Stimulated activated CD8-positive, alpha-beta memory T cell treated with anti-CD3 and anti-CD28 coated beads, Interleukin-7, amount 100 ng/mL, for 24 hours (primary cell): ENCODE measurements at places on chromosomes 6 and 20.

DNA sequence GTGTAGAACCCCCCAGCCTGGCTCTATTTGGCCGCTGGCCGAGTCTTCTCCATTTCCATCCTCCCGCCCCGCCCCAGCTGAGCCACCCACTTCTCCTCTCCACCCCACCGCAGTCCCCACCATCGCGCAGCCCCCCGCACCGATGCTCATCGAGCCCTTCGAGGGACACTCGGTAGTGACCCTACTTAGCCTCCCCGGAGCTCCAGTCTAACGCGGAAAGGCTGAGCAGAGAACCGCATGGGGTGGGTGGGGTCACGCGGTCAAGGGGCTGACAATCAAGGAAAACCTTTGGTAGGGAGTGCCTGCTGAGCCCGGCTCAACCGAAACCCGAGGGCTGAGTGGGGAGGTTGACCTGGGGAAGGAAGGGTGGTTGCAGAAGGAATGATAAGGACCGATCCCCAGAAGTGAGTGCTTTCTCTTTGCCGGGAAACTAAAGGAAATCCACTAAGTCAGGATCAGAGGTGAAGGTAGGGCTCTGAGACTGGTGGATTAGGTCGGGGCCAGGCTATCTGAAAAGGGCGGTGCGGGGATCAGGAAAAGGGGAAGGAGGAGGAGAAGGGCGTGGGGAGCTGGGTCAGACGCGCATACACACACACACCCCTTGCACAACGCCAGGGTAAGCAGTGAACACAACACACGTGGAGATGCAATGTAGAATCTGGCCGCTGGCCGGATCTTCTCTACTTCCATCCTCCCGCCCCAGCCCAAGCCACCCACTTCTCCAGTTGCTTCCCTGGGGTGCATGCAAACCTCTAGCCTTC, 49.8 kb downstream of the CPXM1 start:
- DNase-seq, result no peak

GRCh38 chr20:46695892-46696291, 6.6 kb upstream of the TP53RK start:
- DNase-seq, result no peak

- DNase-seq, result no peak
Measured at GRCh38 chr20:46237227-46237626, 71.1 kb downstream of the CDH22 start.

- DNase-seq, result no peak
Measured at GRCh38 chr6:157454762-157455714, 74.0 kb downstream of the ZDHHC14 start.

GRCh38 chr20:653590-654416, 803 bp upstream of the SRXN1 start:
- DNase-seq, result no peak

GRCh38 chr20:31494131-31494530, 19.0 kb downstream of the REM1 start:
- DNase-seq, result no peak

DNA sequence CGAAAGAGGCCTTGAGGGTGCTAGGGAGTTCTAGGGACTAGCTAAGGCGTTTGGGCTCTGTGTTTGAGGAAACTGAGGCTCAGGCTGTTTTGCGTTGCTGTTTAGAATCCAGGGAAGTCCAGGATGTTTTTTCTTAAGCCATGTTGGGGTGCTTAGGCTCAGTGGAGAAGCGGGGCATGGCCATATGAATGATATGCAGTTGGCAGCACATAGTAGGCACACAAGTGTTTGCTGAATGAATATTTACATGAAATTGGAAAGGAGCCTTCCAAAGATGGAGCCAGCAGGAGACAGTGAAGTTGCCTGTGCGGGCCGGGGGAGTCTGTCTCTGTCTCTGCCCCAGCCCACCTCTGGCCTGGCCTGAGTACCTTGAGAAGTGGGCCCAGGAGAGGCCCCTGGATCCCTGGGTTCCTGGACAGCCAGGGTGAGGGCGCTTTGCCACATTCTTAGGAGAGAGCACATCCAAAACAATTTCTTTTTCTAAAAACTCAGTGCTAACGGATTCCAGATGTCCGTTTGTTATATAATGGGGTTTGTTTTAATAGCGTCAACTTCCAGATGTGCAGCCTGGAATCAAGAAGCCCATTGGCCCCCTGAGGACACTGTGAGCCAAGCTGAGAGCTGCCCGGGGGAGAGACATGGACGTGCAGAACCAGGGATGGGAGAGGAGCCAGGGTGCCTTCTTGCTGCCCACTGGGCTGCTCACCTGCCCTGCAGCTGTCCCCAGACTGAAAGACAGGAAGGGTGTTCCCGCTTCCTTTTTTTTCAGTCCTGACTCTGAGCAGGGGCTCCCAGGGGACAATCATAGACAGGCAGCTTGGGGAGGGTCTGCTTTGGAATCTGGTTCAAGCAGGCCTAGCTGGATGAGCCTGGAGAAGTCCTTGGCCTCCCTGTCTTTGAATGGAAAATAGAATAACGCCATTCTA, 20.1 kb upstream of the EMILIN3 start:
- no peak for DNase-seq

DNA sequence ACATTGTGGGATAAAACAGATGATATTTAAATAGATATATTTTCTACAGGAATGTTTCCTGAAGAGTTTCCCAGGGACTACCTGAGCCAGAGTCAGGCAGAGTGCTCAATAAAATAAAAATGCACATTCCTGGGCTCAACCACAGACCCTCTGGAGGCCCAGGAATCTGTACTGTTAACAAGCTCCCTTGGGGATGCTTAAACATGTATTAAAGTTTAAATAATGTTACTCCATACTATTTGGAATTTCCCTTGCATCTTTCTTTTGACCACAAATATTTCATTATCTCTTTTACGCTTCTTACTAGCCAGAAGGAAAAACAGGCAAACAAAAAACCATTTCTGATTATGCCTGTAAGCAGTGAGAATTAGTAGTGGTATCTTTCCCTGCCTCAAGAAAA, 42.3 kb downstream of the GPR63 start:
- DNase-seq, result no peak

GRCh38 chr6:5234874-5235273, 25.9 kb downstream of the LYRM4 start:
- no peak for DNase-seq

GRCh38 chr6:6680526-6680925, 92.0 kb downstream of the LY86 start:
- DNase-seq, result no peak

DNA sequence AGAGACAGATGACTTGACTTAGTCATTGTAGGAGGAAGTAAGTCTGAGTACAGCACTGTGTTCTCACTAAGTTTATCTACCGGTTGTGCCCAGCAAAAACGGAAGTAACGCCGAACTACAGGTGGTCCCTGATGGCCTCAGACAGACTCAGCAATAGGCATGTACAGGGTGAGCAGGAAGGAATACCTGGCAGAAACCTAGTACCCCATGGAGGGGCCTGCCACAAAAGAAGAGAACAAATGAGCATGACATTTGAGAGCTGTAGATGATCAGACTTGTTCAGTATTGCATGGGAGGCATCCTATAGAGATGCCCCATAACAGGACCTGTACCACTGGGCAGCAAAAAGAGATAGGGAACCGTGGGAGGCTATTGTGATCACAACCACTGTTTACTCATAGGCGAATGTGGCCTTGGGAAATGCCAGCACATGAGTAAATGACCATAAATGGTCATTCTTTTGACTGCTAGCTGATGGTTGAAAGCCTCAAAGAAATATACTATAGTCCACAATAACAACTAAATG, 106.4 kb upstream of the TAB2 start:
- no peak for DNase-seq

GRCh38 chr6:107442938-107443607, 16.3 kb downstream of the PDSS2 start:
- no peak for DNase-seq

DNA sequence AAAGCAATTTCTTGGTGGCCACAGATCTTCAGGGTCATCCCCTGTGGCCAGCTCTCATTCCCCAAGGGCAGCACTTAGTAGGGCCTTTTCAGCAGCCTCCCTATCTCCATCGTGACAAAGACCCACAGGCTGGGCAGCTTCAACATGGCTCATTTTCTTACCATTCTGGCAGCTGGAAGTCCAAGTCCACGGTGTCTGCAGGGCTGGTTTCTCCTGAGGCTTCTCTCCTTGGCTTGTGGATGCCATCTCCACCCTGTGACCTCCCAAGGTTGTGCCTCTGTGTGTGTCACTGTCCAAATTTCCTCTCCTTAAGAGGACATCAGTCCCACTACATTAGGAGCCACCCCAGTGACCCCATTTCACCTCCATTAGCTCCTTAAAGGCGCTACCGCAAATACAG, 161.7 kb downstream of the CDH4 start:
- no peak for DNase-seq

DNA sequence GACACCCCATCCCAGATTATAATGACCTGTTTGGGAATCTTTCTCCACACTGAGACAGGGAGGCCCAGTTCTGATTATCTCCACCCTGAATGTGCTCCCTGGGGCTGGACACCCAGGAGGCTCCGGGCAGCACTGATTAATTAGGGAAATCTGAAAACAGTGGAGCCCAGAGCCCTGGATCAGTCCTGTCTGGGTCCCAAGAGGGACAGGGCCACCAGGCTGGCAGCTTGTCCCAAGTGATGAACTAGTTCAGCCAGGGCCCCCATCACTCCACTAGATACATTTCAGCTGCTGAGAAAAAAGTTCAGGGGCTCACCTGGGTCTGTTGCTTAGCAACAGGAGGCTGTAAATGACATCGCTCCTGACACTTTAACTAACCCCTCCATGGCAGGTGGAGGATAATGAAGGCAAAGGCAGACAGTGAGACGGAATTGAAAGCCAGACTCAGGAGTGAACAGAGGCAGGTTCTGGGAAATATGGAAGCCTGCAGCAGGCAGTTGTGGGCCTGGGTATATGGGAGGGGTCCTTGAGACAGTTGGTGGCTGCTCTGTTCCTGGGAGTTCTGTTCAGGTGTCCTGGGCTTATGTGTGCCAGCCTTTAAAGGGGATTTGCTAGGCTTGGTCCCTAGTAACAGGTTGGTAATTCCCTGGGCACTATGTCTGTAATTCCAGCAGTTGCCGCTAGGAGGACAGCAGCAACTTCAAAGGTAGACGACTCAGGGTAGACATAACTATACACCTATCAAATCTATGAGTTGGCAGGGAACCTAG, 78.3 kb upstream of the CTNNBL1 start:
- DNase-seq, result peak; percentile 33

GRCh38 chr6:46254331-46254730, 83.6 kb upstream of the ENPP5 start:
- no peak for DNase-seq

- no peak for DNase-seq
Measured at GRCh38 chr6:6815732-6816131, 227.2 kb downstream of the LY86 start.

DNA sequence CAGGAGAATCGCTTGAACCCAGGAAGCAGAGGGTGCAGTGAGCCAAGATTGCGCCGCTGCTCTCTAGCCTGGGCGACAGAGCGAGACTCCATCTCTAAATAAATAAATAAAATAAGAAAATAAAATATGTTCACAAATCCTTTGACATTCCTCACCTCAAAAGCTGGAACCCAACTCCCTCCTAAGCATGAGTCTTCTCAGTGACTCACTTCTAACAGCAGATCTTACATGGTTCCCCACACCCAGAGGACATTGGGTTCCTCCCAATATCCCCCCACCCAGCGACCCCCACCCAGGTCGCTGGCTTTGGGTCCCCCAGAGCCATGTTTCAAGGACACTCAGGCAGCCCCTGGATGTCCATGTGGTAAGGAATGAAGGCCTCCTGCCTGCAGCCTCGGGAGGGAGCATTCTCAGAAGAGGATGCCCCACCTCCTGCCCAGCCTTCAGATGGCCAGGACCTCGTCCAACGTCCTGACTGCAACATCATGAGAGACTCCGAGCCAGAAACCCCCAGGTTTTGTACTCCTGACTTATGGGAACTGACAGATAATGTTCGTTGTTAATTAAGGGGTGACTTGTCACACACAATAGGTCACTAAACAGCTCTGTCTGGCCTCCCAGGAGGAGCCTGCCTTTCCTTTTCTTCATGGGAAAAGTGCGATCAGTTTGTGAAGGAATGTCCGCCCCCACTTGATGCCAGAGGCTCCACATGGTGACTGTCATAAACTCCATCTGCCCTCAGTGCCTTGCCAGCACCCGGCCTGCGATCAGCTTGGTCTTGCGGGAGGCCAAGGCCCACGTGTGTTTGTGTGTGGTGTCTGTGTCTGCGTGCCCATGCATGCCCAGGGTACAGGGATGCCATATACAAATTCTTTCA, 10.1 kb upstream of the GMEB2 start:
- DNase-seq, result no peak

DNA sequence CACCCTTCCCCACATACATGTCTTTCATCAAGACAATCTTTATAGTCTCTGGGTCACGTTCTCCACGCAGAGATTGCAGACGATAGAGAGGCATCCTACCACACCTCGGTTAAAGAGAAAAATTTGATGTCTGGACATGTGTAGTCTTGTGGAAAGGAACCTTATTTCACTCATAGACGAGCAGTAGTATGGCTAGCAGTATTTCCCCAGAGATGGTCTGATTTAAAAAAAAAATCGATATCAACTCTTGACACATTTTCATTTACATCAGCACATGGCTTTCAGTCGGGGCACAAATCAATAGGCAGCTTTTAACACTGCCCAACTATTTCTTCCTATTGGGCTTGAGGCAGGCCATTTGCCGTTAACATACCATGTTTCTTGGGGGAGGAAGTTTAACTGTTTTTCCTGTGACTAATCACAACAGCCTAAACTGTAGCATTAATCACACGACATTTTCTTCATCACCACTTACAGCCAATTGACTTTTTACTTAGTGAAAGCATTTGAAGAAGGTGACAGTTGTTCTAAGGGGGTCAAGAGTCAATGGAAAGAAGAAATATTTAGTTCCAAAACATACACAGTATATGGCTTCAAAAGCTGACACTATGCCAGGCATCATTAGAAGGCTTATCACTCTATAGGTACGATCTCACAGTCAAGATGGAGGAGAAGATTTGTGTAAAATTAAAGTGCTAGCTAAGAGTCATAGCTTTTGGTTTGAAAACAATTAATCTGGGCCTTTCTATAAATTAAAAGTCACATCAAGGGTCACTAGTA, 129.5 kb upstream of the HDAC2 start:
- no peak for DNase-seq

GRCh38 chr20:62888406-62888805, 26.8 kb upstream of the TCFL5 start:
- no peak for DNase-seq

GRCh38 chr6:145842693-145843546, 28.3 kb upstream of the FBXO30 start:
- no peak for DNase-seq

DNA sequence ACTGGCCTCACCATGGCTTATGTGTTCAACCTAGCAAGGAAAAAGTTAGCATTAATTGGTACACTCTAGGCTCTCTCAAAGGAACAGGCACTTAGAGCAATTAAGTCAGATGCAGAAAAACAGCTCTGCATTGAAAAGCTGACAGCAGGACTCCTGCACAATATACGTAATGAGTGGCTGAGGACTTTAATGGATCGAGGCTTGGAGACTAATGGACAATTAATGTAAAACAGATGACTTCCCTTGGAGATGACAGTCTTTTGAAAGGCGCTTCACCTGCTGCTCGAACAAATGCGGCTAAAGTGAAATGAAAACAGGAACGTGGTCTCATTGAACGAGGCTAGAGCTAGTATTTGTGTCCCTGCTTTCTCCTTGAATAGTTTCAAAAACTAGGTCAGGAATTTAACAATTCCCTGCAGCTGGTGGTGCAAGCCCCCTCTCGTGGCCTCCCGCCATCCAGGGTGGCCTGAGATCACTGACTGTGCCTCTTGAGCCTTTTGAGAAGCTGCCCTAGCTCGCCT, 137.1 kb downstream of the ELOVL4 start:
- no peak for DNase-seq

GRCh38 chr6:155260686-155261085, 3.1 kb upstream of the CLDN20 start:
- no peak for DNase-seq

GRCh38 chr6:78966542-78966941, 99.2 kb downstream of the IRAK1BP1 start:
- no peak for DNase-seq
